ENCODE measurements at places on chromosomes 7 and 10. TPM values are rescaled to one million over a fixed set of nuclear protein-coding genes. Genes with fewer than 3 reads are reported as not detected.

Gene THSD7A
- 16.1 TPM for total RNA-seq

Gene FAM24B
- total RNA-seq: 3.5 TPM

Gene NUB1
- total RNA-seq: 31.2 TPM

Gene GNAT3
- total RNA-seq: not detected

Gene TMEM130
- total RNA-seq: not detected

Gene CCDC6
- 12.7 TPM for total RNA-seq

Gene SPDYE6
- not detected for total RNA-seq

Gene EEF1AKMT2
- total RNA-seq: 7.3 TPM

Gene MSS51
- 0.60 TPM for total RNA-seq

Gene MSMB
- not detected for total RNA-seq

Gene CDK6
- total RNA-seq: 24.0 TPM

Gene MMD2
- not detected for total RNA-seq
